CD4-positive, alpha-beta T cell (primary cell): ENCODE measurements at places on chromosomes 5 and 9. TPM values are rescaled to one million over a fixed set of nuclear protein-coding genes. Genes with fewer than 3 reads are reported as not detected.

Gene TMEFF1
- not detected for total RNA-seq

Gene SLC25A2
- 0.22 TPM for total RNA-seq

Gene HSPB3
- total RNA-seq: not detected

Gene IL13
- not detected for total RNA-seq

Gene SAPCD2
- 0.17 TPM for total RNA-seq

Gene IER5L
- total RNA-seq: 5.6 TPM

Gene TAF11L10
- total RNA-seq: not detected

Gene IFNB1
- not detected for total RNA-seq

Gene PTGS1
- total RNA-seq: 0.27 TPM

Gene KCNN2
- total RNA-seq: not detected

Gene SLC12A2
- 16.4 TPM for total RNA-seq
